ENCODE measurements at places on chromosomes 16 and 17. TPM values are rescaled to one million over a fixed set of nuclear protein-coding genes. Genes with fewer than 3 reads are reported as not detected.
A peak's percentile ranks its signal among the peaks of the same experiment; 100 is the strongest.

The OR3A3 gene
- not detected for polyA plus RNA-seq

The C17orf67 gene
- 0.86 TPM for polyA plus RNA-seq

The SCGB1C2 gene
- 2.0 TPM for polyA plus RNA-seq

The NDUFAF8 gene
- polyA plus RNA-seq: 55.4 TPM

The KCNH4 gene
- 0.09 TPM for polyA plus RNA-seq

The NHERF2 gene
- polyA plus RNA-seq: 121 TPM

The CIAPIN1 gene
- polyA plus RNA-seq: 82.3 TPM

DNA sequence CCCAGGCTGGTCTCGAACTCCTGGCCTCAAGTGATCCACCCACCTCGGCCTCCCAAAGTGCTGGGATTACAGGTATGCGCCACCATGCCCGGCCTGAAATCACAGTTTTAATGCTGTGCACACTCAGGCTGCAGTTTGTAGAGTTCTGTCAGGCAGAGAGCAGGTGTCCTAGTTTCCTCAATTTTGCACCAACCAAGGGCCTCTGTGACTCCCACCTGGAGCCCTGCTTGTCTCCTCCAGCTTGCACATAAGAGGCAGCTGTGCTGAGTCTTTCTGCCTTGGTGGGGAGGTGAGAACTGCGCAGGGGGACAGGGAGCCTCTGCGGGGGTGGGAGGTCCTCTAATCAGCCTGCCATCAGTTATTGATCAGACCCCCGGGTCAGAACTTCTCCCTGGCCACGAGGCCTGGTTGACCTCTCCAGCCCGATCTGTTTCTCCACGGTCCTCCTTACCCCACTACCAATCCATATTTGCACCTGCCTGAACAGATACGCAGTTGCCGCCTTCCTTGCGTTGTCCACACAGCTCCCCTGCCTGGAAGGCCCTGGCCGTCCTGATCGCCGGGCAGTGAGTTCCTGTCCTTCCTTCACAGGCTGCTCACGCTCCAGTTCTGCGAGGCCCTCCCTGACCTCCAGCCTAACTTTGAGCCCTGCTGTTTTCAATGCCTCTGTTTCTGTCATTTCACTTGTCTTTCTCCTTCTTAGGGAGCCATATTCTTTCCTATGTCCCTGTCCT is 48.1 kb upstream of the SIAH1 start:
- no peak for DNase-seq

DNA sequence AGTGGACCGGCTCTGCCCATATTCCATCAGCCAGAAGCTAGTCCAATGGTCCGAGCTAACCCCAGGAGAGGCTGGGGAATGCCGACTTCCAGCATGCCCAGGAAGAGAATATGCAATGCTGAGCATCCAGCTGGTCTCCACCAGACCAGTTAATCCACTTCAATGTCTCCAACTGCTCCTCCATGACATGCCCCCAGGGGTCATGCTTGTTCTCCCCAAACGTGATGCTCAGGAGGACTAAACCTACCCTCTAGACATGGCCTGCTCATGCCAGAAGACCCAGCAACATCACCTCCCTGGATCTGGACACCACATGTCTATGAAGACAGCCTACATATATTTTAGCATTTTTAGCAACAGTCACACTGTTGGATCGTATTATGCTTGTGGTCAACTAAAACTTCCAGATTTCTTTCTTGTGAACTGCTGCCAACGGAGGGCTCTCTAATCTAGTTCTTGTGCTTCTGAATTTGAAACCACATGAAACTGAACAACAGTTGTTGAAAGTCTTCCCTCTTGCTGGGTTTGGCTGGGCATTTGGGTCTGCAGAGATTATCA is 245.1 kb downstream of the SOX9 start:
- no peak for DNase-seq

DNA sequence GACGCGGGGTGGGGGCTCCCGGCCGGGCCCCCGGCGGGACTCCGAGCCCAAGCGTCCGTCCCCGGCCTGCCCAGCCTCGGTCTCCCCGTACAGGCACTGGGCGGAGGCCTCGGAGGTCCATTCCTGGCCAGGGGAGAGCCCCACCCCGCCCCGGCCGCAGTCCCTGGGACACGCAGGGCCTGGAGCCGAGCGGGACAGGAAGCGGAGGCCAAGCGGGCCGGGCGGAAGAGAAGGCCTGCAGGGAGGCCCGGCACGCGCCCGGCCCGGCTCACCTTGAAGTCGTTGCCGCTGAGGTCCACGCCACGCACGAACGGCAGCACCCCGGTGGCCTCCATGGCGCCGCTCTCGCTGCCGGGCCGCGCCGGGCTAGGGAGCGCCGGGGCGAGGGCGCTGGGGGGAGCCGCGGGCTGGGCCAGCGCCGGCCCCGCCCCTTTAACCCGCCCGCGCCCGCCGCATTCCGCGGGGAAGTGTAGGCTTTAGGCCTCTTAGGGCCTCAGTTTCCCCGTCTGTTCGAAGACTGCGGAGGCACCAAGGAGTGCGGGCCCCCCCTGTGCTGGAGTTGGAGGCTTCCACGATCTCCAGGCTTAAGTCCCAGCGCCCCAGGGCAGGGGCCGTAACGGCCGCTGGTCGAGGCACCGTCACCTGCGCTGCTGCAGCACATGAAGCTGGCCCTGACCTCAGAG is at the start of gene FLII:
FLII (minus strand) TSS at position 383 of the 683 bp plus-strand sequence; CDS start at position 335, 48 bp downstream.
- no peak for DNase-seq

DNA sequence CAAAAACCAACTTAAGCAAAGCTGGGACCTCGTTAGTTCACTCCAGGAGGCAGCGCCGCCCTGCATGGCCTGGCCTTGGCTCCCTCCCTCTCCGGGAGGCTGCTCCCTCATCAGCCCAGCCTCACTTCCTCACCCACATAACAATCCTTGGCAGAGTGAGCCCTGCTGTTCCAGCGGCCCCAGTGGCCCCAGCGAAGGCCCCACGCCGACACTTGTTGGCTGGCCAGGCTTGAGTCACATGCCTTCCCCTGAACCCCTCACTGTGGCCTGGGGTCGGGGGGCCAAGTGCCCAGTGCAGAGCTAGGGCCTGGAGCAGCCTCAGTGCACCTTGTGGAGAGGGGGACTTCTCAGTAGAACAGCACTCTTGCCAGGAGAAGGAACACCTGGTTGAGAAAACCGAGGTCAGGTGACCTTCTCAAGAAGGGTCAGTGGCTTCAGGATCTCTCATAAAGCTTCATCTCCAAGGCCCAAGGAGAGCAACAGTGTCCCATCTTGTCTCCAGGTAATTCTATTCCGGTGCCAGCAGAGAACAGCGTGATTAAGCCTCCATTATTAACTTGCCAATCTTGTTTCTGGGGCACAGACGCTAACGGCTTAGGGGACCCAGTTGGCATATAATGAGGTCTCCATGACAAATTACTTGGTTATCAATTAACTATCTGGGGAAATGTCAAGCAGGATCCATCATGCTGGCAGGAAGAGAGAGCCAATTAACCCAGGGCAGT is 26.8 kb downstream of the ENDOV start:
- no peak for DNase-seq

DNA sequence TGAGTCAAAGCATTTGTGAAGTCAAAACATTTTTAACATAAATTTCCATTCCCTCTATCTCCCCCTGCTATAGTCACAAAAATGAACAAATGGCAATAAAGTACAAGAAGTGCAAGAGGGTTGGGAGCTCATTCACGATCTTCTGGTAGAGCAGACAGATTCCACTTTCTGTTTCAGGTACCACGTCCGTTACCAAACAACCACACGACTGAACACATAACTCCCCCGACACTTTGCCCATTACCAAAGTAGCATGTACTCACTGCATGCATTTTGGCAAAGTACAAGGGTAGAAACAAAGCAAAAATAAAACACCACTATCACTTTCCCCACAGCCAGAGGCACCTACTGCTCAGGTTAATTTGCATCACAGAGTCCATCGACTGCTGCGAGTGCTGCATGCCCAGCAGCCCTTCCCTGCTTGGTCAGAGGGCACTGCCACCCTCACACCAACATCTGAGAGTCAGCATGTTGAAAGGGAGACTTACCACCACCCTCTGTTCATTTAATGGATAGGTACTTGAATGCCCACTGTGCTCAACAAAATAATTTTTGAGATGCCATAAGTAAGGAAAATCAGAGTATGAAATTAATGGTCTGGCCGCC is 150.3 kb upstream of the AXIN2 start:
- no peak for DNase-seq

- DNase-seq: no peak
Observed at GRCh38 chr16:6428861-6429260, 903.8 kb upstream of the RBFOX1 start.

- no peak for DNase-seq
Observed at GRCh38 chr16:89400740-89401139, 89.6 kb downstream of the ANKRD11 start.

DNA sequence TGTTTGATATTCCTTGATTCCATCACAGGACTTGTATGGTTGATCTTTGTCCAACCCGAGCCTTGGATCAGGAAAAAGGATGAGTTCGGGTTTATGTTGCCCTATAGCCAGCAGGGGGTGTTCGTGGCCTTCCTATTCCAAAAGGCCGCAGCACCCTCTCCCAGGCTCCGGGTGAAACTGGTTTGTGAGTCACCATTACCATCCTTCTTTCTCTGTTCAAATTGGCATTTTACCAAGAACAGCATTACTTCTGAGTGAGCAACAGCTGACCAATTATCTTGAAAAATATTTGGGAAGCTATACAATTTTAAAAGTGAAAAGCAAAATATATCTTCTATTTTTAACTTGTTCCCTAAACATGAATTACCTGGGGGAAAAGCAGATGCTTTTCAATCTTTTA is 24.3 kb upstream of the KRT20 start:
- peak; percentile 75 for DNase-seq

DNA sequence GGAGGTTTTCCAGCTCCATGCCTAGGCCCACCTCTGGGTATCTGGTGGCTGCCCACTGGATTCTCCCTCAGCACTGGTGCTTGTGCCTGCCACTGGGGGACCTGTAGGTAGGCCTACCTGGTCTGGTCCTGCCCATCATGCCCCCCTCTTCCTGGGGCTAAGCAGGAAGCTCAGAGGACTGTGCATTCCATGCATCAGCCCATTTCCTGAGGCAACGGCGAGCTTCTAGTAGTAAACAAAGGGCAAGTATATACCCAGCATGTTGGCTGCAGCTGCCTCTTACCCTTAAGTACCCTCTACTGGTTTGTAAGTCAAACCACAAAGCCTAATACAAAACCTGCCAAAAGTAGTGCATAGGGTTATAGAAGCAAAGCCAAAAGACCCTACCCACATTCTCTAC is 37.5 kb downstream of the SDR42E1 start:
- no peak for DNase-seq

DNA sequence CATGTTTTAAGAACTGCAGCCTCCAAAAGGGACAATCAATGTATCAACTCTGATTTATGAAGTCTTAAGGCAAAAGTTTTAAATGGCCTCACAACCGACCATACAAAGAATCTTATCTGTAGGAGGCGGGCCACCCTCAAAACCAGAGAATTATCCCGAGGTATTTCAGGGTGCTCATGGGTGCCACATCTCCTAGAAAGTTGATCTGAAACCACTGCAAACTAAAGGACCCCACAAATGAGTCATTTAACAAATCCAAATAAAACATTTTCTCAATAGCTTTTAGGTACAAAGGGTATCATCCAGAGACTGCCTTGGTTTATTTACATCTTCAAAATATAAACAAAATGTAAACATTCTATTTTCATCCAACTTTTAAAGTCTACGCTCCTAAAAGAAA is 6.8 kb downstream of the ERN1 start:
- DNase-seq: no peak

GRCh38 chr17:60600490-60601446 is 775 bp downstream of the PPM1D start:
- peak; percentile 80 for DNase-seq

GRCh38 chr16:55326261-55327092 is 2.5 kb downstream of the IRX6 start:
- no peak for DNase-seq

GRCh38 chr16:87411375-87412271 is 19.5 kb downstream of the MAP1LC3B start:
- no peak for DNase-seq

DNA sequence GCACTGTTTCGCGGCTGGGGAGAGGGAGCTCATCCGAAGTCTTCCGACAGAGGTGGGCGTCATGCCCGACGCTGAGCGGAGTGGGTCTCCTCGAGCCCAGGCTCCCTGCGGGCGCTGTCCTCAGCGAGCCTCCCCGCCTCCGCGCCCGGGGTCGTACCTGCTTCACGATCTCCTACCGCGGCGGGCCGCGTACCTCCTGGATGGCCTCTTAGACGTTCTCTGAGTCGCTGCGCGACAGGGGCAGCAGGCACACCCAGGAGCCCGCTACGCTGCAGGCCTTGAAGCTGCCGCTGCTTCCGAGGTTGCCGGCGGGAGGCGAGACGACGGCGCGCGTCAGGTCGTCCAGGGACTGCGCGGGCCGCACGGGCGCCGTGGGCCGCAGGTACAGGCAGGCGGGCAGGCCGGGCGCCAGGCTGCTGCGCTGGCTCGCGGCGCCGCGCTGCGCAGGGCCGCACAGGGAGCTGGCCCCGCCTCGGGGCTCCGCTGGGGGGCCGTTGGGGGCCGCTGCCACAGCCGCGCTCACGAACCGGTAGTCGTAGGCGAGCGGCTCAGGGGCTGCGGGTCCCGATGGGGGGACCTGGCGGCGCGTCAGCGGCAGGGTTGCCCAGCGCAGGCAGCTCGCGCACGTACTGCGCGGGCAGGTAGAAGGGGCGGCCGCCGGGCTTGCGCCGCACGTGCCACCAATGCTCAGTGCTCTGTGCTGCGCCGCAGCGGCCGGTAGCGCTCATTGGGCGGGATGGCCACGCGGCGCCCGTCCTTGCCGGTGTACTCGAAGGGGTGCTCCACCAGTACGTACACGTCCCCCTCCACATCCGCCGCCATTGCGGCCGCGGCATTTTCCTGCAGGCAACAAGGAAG is 116.4 kb upstream of the SMURF2 start:
- DNase-seq: no peak

DNA sequence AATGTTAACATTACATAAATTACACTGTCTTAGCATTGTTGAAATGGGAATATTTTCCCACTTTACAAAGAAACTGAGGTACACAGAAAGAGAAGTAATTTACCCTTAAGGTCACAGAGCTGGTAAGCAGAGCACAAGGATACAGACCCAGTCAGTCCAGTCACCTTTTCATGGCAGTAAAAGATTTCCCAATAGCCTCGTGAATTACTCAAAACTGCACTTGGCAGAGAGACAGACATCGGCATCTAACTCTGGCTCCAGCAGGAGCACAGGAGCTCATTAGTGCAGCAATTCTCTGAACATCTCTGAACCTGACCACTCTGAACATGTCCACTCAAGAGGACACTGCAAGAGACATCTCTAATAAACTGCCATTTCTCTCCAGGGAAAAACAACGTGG is 3.1 kb downstream of the TEX2 start:
- DNase-seq: no peak

GRCh38 chr17:1532836-1533602 is 16.6 kb upstream of the INPP5K start:
- no peak for DNase-seq
